ENCODE measurements at places on chromosomes 16 and 17. TPM values are rescaled to one million over a fixed set of nuclear protein-coding genes. Genes with fewer than 3 reads are reported as not detected.

SMIM5 gene
- total RNA-seq: 0.18 TPM

C1QTNF1 gene
- total RNA-seq: 28.3 TPM

PIRT gene
- not detected for total RNA-seq

PRSS21 gene
- total RNA-seq: 5.5 TPM

Measured in myometrial cell (primary cell).